ENCODE measurements at places on chromosomes 7 and 10.

DNA sequence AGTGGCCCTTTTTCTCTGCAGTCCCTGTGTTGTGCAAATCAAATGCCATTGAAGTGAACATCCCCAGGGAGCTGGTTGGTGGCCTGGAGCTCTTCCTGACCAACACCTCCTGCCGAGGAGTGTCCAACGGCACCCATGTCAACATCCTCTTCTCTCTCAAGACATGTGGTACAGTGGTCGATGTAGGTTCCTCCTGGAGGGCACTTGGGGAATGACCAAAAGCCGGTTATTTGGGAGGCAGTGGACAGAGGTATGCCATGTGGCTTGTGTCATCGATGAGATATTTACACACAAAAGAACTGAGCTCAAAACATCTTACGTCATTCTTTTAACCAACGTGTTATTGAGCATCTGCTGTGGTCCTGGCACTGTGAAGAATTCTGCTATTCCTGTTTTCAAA lies 19.7 kb downstream of the OIT3 start:
- no peak for DNase-seq

DNA sequence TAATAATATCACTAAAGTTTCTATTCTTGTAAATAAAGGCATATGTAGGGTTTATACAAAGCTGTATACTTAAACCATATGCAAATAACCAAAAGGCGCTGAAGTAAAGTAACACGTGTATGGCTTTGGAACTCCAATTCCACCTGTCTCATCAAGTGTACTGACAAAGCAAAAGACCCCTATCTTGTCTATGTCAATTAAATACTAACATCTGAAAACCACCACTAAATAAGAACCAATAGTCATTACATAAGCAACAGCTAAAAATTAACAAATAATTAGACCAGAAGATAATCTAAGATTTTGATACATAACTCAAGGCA lies 93.9 kb downstream of the KMT2C start:
- DNase-seq, result no peak

DNA sequence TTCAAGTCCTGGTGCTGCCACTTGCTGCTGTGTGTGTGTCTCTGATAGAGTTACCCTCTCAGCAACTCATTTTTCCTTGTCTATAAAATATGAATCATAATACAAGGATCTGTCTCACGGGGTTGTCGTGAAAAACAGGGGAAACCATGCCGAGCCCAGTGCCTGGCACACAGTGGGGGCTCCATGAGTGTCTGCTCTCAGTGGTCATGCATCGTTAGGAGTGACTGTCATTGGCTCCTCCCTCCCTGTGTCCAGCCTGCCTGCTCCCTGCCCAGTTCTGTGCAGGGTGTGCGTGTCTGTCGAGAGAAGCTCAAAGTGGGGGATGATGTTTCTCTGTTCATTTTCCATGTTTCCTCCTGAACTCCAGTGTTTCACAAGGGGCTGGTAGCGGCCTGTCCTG lies 83.6 kb upstream of the LRRC4 start:
- no peak for DNase-seq

- no peak for DNase-seq
Observed at GRCh38 chr7:104123786-104124185, 84.0 kb downstream of the ORC5 start.

DNA sequence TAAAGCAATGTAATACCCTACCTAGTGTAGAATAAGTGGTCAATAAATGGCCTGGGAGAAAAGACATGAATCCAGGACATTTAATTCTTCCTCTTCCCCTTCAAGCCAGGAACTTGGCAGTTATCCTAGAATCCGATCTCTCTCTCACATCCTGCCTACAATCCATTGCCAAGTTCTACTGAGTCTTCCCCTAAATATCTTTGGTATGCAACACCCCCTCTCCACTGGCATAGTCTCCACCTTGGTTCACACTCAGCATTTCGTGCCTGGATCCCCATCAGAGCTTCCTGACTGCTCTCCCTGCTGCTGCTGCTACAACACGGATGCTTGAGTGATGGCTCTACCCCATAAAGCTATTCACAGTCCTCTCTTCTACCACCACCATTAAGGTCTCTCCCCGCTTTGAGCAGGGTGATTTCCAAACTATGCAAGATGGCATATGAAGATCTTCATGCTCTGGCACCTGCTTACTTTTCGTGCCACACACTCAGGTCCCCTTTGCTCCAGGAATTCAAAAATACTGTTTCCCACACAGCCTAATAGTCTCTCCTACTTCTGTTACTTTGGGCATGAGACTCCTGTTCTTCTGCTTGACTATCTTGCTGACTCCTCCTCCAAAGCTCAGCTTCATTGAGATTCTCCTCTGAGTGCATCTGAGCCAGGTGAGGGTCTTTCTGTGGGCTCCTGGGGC lies 4.8 kb downstream of the ANK3 start:
- DNase-seq, result no peak

DNA sequence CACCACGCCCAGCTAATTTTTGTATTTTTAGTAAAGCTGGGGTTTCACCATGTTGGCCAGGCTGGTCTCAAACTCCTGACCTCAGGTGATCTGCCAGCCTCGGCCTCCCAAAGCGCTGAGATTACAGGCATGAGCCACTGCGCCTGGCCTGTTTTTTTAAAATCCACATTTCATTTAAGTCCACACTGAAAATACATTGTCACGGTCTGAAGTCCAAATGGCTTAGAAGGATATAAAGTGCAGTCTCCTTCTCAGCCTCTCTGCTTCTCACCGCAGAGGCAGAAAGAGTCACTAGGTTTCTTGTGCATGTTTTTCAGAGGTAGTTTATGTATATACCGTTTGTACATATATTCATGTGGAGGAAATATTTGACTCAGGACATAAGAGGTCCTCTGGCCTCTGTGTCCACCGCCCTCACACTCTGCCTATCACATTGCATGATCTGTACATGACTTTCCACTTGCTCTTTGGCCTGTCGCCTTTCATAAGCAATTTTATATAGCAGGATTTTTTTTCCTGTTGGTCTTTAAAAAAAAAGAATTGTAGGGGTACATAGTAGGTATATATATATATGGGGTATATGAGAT lies 42.9 kb downstream of the BLNK start:
- DNase-seq, result no peak

GRCh38 chr7:13835442-13835841 lies 154.0 kb downstream of the ETV1 start:
- DNase-seq, result no peak

DNA sequence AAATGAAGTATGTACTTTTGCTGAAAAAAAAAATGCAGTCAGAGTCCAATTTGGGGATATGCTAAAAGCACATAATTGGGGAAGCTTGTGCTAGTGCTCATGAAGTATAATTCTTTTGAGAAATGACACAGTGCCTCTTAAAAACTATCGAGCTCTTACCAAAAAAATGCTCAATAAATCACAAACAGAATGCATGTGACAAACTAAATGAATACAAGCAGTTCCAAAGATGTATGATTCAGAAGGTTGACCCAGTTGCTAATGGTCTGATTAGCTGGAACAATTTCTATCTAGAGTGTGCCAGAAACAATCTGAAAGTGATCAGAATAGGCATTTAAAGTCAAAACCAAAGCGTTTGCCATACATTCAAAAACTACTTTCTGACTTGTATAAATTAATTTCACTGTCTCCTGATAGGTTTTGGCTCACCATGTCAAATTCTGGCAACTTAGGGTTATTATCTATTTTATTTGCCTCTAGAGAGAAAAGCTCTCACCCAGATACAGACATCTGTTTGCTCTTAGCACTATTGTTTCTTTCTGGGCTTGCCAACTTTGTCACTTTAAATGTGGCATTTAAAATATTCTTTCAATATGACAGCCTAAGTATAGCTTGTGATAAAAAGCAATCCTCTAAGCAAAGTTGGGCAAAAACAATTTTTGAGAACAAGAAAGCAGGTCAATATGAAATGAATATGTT lies 114.7 kb upstream of the AHR start:
- no peak for DNase-seq

DNA sequence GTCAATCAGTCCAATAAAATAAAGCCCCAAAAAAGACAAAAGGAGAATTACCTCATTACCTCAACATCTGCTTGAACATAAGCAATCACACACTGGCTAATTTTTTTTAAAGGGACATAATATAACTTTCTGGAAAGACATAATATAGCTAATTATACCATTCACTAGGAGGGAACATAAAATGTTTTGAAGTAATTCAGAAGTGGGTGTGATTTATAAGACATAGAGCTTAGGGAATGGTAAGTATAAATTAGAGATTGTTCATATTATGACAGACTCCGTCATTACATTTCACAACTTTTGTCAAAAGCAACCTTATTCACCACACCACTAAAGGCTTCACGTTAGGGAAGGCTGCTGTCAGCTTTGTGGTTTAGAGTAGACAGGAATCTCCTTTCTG lies 3.8 kb downstream of the SHTN1 start:
- DNase-seq, result no peak

DNA sequence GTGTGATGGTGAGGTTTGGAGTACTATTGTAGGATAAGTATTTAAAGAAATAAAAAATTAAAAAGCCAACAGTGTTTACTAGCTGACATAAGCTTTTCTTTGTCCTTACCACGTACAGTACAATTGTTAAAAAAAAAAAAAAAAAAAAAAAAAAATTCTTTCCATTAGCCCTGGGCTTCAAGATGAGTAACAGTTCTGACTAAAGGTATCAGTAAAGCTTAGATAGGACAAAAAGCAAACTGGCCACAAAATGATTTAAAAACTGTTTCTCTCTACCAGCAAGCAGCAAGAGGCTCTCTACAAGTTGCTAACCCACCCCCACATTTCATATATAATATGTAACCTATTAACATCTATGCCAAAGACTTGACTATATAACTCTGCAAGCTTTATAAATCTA lies 17.5 kb downstream of the HYCC1 start:
- no peak for DNase-seq

- no peak for DNase-seq
Observed at GRCh38 chr10:84156768-84157167, 16.8 kb upstream of the GPR15LG start.

DNA sequence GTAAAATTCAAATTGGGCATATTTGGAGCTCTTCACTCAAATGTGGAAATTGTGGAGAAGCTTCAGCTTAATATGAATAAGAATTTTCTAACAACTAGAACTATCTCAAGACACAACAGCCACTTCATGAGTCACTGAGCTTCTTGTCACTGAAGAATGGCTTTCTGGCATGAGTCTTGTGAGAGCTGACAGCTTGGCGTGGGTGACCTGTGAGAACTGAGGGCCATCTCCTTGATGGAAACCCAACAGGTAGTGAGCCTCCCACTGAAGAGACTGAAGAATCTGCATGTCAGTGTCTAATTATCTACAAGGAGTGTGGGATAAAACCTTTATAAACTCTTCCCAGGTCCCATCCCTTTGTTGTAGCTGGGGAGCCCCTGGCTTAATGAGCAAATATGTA lies 66.0 kb downstream of the CLEC2L start:
- DNase-seq, result no peak

- DNase-seq, result no peak
Observed at GRCh38 chr7:45186261-45186813, 28.7 kb downstream of the RAMP3 start.

GRCh38 chr10:127435246-127435645 lies 113.9 kb upstream of the NPS start:
- DNase-seq, result no peak

DNA sequence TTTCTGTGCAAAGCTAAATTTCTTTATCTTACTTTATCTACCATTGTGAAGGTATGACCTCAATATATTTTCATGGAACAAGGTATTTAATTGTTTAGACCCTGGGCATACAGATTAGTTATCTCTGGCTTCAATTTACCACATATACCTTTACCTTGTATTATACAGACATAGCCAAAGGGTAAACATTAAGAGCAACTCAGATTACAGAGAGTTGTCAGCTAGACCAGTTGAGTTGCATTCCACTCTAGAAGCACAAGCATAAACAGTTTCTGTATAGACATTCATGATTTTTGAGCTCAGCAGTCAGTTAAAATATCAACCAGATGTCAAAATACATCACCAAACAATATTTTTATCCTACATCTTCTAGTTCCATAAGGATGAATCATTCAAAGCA lies 857.3 kb upstream of the ZWINT start:
- DNase-seq, result no peak

DNA sequence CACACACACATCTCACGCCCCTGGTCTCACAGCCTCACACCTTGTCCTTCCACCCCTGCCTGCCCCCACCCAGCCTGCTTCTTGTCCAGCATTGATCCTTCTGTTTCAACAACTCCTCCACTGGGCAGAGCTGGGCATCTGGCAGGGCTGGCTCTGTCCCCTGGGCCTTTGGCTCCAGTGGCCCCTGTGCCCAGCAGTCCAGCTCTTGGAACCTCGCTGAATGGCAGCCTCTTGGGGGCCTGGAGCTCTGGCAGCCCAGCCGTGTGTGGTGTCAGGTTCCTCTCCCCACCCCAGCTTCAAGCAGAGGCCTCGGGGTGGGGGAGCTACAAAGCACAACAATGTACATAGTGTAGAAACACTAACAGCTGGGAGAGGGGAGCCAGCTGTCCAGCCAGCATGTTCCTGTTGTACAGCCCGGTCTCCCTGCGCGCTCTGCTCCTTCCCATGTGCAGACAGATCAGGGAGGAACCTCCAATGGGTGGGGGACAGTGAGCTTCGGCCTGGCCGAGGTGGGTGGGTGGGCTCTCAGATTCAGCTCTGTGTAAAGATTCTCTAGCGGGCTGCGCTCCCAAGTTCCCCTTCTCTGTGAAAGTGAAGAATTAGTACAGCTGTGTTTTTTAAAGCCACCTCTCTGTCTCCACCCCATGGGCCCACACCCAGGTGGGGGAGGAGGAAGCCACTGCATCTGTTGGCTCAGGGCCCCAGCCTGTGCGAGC lies 19.4 kb downstream of the ZMIZ2 start:
- DNase-seq, result no peak

DNA sequence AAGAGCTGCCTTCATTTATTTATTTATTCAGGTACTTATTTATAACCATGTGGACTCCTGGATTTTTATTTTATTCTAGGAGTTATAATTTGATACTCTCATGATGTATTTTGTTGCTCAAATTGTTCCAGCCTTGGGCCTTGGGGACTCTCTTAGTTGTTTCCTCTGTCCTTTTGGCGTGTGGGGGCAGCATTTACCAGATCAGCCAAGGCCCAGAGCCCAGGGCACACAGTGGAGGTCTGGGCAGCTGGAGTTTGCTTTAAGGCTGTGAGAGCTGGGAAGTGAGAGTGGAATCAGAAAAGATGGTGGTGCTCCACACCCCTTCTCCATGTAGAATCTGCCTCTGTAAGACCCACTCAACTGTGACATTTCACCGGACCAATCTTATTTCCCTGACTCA lies 398.9 kb downstream of the RPS24 start:
- no peak for DNase-seq

DNA sequence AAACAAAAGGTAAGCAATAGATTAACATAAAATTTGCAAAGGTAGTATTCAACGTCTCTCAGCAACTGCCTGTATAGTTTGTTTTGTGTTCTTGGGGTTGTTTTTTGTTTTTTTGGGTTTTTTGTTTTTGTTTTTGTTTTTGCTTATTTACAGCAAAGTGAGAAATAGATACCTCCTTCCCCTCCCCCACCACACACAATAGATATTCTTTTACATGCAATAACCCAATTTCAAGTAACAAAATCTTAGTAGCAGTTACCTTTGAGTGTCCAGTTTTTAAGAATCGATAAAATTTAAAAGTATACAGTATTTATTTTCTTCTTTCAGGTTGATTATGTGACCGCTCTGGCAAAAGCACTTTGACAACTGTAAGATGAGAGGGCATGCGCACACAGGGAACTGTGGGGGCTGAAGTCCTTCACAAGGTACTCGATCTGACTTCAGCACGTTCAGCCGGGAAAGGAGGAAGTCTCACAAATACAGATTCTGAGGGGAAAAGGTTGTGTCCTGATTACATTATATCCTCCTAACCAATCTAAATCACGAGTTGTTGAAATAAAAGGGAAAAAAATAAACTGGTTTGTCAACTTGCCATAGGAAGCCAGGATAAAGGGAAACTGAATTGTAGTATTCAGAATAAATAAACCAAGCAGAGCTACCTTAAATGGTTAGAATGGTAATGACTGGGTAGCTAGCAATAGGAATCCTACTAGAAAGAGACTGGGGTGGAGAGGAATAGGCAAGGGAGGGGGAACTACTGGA lies 47.8 kb downstream of the CPEB3 start:
- peak; percentile 25 for DNase-seq

All from NCI-H748 treated with DMSO at 0.1 percent for 48 hours (cell line).